Activated T-cell treated with anti-CD3 and anti-CD28 coated beads, Interleukin-2, amount 50 U/mL, for 72 hours (primary cell): ENCODE measurements at places on chromosomes 6 and 20. TPM values are rescaled to one million over a fixed set of nuclear protein-coding genes. Genes with fewer than 3 reads are reported as not detected.

GRCh38 chr6:28607990-28608389, 82.3 kb downstream of the GPX5 start:
- no peak for DNase-seq
- H3K4me1 ChIP-seq = peaks cover 17% of the 10 kb centered on the region
- peaks cover 51% of the 10 kb centered on the region for H3K27me3 ChIP-seq
- no peak overlapping the region for H3K27ac ChIP-seq
- no peak overlapping the region for H3K4me3 ChIP-seq
- no peaks in the 10 kb centered on the region for H3K36me3 ChIP-seq

DNA sequence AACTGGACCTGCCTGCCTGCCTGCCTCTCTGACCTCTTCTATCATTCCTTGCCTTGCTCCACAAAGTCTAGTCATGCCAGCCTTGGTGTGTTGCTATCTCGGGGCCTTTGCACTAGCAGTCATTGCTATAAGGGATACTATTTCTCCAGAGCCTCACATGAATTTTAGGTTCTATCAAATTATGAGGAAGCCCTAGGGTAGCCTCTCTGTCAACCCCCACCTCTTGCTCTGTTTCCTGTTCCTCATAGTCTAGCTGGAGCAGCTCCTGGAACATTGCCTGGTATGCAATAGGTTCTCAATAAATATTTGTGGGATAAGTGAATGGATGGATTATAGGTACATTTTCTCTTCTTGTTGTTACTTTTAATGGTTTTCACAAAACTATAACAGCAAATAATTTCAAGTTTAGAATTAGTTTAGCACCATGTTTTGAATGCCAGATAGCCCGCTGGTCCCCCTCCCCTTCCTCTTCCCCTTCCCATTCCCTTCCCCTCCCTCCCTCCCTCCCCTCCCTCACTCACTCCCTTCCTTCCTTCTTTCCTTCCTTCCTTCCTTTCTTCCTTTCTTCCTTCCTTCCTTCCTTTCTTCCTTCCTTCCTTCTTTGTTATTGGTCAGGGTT, 46.9 kb upstream of the DTNBP1 start:
- peaks cover 6% of the 10 kb centered on the region for H3K27me3 ChIP-seq
- H3K4me3 ChIP-seq = no peak overlapping the region
- H3K27ac ChIP-seq = no peak overlapping the region
- no peak for DNase-seq
- peaks cover 12% of the 10 kb centered on the region for H3K4me1 ChIP-seq
- H3K36me3 ChIP-seq = peaks cover 5% of the 10 kb centered on the region

DNA sequence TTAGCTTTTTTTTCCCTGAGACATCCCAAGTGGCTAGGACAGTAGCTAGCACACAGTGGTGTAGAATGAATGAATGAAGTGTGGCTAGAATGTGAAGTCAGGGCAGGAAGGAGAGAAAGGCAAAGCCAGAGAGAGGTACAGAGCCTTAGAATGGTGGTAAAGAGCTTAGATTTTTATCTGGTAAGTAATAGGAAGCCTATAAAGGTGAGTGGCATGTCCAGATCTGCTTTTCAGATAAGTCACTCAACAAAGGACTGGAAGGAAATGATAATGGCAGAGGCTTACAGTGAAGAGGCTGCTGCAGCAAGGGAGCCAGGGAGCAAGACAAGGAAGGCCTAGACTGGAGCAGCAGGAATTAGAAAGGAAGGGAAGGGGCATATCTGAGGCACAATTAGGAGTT, 96.0 kb upstream of the PRDM1 start:
- H3K27me3 ChIP-seq = peaks cover 79% of the 10 kb centered on the region
- H3K27ac ChIP-seq = no peak overlapping the region
- DNase-seq = no peak
- H3K4me3 ChIP-seq = no peak overlapping the region
- H3K4me1 ChIP-seq = peaks cover 42% of the 10 kb centered on the region

DNA sequence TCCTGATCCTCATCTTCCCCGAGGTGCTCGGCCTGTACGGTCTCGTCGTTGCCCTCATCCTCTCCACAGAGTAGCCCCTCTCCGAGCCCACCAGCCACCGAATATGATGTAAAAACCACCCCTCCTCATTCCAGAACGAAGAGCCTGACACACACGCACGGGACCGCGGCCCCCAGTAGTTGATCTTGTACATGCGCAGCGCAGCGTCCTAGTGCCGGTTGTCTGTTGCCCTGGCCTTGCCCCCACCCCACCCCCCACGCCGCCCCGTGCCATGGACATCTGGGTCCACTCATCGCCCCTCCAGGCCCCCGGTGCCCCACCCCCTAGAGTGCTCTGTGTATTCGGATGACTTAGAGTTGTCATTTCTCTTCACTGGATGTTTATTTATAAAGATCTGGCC, 5.2 kb upstream of the PRPH2 start:
- H3K4me3 ChIP-seq = peak overlapping the region; percentile 89
- no peaks in the 10 kb centered on the region for H3K27me3 ChIP-seq
- no peak for DNase-seq
- peaks cover 22% of the 10 kb centered on the region for H3K4me1 ChIP-seq
- no peak overlapping the region for H3K27ac ChIP-seq

GRCh38 chr6:29631209-29631810, 1.7 kb downstream of the GABBR1 start:
- H3K27me3 ChIP-seq = peaks cover 21% of the 10 kb centered on the region
- peaks cover 55% of the 10 kb centered on the region for H3K4me1 ChIP-seq
- no peak for DNase-seq
- H3K4me3 ChIP-seq = peak overlapping the region; percentile 92

Gene ROS1
- not detected for total RNA-seq

Gene KCNS1
- total RNA-seq = 0.23 TPM

Gene SYS1
- total RNA-seq = 38.8 TPM
